ENCODE measurements at places on chromosomes 12 and 14.

DNA sequence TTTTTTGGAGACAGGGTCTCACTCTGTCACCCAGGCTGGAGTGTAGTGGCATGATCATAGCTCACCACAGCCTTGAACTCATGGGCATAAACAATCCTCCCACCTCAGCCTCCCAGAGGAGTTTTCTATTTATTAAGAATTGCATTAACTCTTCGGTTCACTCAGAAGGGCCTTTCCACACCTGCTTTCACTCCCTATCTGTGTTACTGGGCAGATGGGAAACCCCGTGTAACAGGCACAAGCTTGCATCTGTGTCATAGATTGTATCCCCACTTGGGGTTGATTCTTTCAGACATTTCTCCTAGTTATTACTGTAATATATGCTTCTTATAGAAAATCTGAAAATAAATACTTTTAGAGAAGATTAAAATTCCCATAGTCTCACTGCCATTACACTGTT lies 38.7 kb downstream of the STX2 start:
- no peak for DNase-seq

DNA sequence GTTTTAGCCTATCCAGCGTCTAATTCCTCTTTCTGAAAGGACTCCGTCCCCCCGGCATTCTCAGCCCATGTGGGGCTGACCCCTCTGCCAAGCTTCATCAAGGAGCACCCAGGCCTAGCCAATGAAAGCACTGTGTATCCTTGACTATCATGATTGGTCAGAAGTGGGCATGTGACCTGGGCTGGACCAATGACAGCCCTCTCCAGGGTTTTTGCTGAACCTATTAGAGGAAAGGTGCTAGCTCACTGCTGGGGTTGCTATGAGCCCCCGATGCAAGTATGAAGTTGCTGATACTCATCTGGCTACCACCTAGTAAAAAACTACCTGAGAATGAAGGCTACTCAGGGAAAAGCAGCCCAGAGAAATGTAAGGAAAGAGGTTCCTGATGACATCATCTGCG lies 68.1 kb downstream of the LRRC74A start:
- DNase-seq: no peak

GRCh38 chr14:98133806-98134205 lies 1138.2 kb downstream of the BCL11B start:
- DNase-seq: no peak

DNA sequence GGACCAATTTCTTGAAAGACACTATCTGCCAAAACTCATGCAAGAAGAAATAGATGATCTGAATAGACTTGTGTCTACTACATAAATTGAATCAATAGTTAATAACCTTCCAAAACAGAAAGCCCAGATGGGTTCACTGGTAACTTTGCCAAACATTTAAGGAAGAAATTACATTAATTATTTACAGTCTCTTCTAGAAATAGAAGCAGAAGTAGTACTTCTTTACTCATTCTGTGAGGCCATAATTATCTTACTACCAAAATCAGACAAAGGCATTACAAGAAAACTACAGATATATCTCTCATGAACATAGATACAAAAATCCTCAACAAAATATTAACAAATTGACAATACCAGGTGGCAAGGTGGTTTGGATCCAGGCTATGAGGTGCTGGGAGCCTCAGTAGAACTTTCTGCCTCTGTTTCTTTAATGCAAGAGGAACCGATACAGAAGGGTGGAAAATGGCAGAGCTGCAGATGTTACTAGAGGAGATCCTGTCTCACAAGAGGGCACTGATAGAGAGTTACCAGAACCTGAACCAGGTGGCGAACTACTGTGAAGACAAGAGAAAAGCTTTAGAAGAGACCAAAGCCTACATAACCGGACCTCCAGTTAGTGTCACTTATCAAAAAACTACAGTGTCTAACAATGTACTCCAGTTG lies 33.7 kb upstream of the KTN1 start:
- DNase-seq: no peak

- no peak for DNase-seq
Observed at GRCh38 chr12:31029468-31029867, 44.2 kb upstream of the DDX11 start.

GRCh38 chr12:27179400-27180214 lies 64.5 kb upstream of the STK38L start:
- DNase-seq: peak; percentile 89

- DNase-seq: no peak
Observed at GRCh38 chr12:89156340-89156739, 196.0 kb downstream of the DUSP6 start.

- no peak for DNase-seq
Observed at GRCh38 chr14:104821229-104821945, 20.5 kb downstream of the ZBTB42 start.

- no peak for DNase-seq
Observed at GRCh38 chr12:22600181-22600580, 24.8 kb upstream of the ETNK1 start.

- no peak for DNase-seq
Observed at GRCh38 chr12:15350643-15351042, 28.3 kb downstream of the PTPRO start.

GRCh38 chr12:8823565-8824300 lies 1.3 kb downstream of the A2ML1 start:
- DNase-seq: peak; percentile 10

GRCh38 chr12:68521848-68522502 lies 88.7 kb upstream of the RAP1B start:
- DNase-seq: peak; percentile 18

DNA sequence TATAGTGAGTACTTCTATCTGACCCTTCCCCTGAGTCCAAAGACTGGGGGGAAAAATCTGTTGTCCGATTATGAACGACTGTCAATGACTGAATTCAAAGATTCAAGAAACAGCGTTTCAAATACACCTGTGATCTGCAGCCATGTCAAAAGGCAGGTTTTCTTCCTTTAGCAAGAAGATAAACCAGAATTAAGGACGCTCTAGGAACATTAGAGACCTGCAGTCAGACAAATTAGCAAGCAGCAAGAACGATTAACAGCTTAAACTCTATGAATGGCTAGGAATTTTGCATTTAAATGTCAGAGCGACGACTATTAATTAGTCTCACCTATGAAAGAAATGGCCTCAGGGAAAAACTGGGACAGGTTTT lies 2.1 kb downstream of the DUSP6 start:
- DNase-seq: no peak

GRCh38 chr14:36264595-36264994 lies 55.8 kb downstream of the MBIP start:
- DNase-seq: no peak

DNA sequence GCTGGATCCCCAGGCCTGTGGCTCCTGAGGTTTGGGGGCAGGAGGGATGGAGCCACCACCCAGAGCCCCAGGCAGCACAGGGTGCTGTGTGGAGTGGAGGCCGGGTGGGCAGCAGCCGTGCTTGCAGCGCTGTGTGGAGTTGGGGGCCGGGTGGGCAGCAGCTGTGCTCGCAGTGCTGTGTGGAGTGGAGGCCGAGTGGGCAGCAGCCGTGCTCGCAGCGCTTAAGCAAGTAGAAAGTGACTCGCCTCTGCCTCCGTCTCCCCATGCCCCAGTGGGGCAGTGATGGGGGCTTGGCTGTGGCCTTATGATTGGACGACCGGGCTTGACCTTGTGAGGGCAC lies 10.3 kb downstream of the CEP170B start:
- DNase-seq: no peak

DNA sequence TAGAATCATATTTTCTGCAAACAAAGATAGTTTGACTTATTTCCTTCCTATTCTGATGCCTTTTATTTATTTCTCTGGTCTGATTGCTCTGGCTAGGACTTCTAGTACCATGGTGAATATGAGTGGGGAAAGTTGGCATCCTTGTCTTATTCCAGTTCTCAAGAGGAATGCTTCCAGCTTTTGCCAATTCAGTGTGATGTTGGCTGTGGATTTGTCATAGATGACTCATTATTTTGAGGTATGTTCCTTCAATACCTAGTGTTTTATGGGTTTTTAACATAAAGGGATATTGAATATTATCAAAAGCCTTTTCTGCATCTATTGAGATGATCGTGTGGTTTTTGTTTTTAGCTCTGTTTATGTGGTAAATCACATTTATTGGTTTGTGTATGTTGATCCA lies 139.4 kb upstream of the CNTN1 start:
- DNase-seq: no peak

- DNase-seq: no peak
Observed at GRCh38 chr14:38627163-38627562, 371.3 kb upstream of the CLEC14A start.

- DNase-seq: peak; percentile 100
Observed at GRCh38 chr14:68939893-68940613, 39.0 kb downstream of the ACTN1 start.

GRCh38 chr14:69945912-69946311 lies 66.7 kb downstream of the SMOC1 start:
- DNase-seq: no peak

- DNase-seq: peak; percentile 98
Observed at GRCh38 chr14:34496679-34497513, 34.9 kb upstream of the SPTSSA start.

- DNase-seq: peak; percentile 19
Observed at GRCh38 chr12:29783773-29784666, at the start of gene TMTC1. TMTC1 (minus strand) TSS chr12:29783942; CDS start chr12:29783751, 191 bp downstream.

- DNase-seq: no peak
Observed at GRCh38 chr14:65153101-65153500, 50.8 kb upstream of the MAX start.

DNA sequence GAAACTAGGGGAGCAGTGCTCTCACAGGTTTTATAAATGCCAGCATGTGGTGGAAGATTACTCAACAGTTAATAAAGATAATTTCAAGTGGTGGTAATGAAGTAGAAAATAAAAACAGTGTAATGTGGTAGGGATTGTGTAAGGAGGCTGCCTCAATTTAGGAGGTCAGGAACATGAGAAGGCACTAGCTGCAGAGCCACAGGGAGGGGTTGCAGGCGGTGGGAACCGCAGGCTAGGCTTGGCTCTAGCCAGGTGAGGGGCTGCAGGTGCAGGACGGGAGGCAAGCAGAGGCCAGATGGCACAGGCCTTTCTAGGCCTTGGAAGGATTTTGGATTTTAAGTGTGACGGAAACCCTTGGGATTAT lies 768 bp downstream of the METTL25 start:
- peak; percentile 1 for DNase-seq

DNA sequence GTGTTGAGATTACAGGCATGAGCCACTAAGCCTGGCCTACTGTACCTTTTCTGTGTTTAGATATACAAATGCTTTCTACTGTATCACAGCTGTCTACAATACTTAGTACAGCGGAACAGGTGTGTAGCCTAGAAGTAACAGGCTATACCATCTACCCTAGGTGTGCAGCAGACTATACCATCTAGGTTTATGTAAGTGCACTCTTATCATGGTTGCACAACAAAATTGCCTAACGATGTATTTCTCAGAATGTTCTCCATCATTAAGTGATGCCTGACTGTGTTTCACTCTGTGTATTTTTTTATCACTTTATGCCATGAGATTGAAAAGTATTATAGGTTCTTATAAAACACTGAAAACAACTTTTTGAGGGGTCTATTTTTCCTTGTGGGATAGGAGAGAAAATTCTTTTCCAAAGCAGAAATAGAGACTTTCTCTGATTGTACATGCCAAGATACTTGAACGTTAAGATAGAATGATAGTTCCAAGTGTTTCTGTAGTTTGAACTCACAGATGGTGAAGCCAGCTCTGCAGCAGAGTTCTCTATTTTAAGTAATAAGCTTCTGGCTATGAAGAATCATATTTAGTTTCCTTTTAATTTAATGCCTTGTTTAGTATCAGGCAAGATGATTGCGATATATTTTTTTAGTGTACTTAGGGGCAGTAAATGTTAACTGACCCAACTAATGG lies 17.0 kb downstream of the TMPRSS12 start:
- DNase-seq: no peak

- no peak for DNase-seq
Observed at GRCh38 chr12:70920891-70921290, 353 bp upstream of the PTPRR start.

DNA sequence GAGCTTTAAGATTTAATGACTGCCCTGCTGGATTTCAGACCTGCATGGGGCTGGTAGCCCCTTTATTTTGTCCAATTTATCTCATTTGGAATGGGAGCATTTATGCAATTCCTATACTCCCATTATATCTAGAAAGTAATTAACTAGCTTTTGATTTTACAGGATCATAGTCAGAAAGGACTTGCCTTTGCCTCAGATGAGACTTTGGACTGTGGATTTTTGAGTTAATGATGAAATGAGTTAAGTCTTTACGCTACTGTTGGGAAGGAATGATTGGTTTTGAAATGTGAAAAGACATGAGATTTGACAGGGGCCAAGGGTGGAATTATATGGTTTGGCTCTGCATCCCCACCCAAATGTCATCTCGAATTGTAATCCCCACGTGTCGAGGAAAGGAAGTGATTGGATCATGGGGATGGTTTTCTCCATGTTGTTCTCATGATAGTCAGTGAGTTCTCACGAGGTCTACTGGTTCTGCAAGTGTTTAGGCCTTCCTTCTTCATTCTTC lies 213.1 kb upstream of the DCN start:
- no peak for DNase-seq

GRCh38 chr14:66087231-66087630 lies 398.9 kb upstream of the CCDC196 start:
- DNase-seq: peak; percentile 45

GRCh38 chr14:79586989-79587598 lies 624.2 kb downstream of the DIO2 start:
- DNase-seq: no peak

DNA sequence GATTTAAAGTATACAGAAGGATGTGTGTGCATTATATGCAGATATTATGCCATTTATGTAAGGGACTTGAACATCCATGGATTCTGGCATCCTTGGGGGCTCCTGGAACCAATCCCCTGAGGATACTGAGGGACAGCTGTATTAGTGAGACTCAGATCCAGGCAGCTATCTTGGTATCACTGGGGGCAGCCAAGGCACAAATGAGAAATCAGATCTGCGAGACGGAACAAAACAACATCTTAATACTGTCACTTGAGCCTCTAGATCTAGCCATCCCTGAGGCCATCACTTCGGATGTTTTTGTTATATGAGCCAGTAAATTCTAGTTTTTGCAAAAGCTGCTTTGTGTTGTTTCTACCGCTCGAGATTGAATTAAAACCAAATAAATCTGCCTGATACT lies 175.1 kb upstream of the SFSWAP start:
- DNase-seq: no peak

DNA sequence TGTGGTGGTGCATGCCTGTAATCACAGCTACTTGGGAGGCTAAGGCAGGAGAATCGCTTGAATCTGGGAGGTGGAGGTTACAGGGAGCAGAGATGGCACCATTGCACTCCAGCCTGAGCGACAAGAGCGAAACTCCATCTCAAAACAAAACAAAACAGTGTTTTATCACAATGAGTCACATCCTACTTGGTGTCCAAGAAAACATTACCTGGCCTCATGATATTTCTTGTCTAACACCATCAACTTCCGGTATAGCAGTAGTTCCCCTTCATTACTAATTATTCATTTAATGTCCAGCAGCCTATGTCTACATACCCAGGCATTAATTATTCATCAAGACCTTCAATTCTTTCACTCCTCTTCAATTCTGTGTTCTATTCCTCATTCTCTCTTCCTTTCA lies 115.5 kb downstream of the CCDC59 start:
- DNase-seq: no peak

GRCh38 chr14:36718216-36718615 lies 56.6 kb downstream of the PAX9 start:
- DNase-seq: no peak

- no peak for DNase-seq
Observed at GRCh38 chr12:92650228-92650822, 52.5 kb upstream of the PLEKHG7 start.

- DNase-seq: no peak
Observed at GRCh38 chr12:79156846-79157463, 292.4 kb downstream of the SYT1 start.
